Suppressor macrophage treated with lipopolysaccharide for 4 hours (primary cell): ENCODE measurements at places on chromosomes 6 and 20.
A peak's percentile ranks its signal among the peaks of the same experiment; 100 is the strongest.

DNA sequence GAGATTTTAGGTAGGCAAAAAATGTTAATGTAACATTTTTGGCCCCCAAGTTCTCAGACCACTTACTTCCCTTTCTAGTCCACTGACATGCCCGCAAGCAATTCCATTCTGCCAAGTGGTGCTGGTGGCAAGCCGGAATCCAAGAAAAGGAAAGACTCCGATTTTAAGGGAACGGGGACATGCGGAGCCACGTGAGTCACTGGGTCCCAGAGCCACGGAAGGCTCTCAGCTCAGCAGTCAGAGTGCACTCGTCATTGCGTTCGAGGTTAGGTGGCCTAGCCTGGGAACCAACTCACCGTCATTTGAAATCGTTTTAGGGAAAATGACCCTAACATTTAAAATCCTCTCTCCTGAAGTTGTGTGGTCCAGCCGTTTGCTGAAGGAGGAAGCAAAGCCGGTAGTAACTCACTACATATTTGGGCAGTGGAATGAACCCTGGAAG is 711 bp upstream of the SIRT5 start:
- peak; percentile 53 for DNase-seq

GRCh38 chr6:130697271-130697994 is 129.8 kb upstream of the SMLR1 start:
- DNase-seq: no peak

GRCh38 chr20:21017528-21018085 is 88.6 kb downstream of the LINC00237 start:
- DNase-seq: no peak

GRCh38 chr6:22294301-22294700 is 2.5 kb downstream of the PRL start:
- no peak for DNase-seq

DNA sequence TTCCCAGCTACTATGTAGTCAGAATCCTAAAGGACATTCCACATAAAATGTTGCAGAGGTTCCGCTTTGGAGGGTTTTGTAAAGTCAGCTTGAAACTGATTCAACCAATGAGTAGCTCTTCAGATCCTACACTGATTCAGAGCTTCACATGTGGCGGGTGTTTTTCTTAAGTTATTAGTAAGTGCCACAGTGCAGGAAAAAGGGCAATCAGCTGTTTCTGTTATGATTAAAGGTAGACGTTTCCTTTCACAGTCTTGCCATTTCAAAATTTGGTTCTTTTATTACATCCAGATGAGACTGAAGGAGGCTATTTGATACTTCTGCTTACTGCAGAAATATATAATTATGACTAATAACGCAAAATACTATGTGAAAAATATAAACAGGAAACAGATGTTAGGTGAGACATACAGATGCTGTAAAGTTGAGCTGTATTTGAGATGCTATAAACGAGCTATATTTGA is 443.9 kb downstream of the CDKAL1 start:
- no peak for DNase-seq

DNA sequence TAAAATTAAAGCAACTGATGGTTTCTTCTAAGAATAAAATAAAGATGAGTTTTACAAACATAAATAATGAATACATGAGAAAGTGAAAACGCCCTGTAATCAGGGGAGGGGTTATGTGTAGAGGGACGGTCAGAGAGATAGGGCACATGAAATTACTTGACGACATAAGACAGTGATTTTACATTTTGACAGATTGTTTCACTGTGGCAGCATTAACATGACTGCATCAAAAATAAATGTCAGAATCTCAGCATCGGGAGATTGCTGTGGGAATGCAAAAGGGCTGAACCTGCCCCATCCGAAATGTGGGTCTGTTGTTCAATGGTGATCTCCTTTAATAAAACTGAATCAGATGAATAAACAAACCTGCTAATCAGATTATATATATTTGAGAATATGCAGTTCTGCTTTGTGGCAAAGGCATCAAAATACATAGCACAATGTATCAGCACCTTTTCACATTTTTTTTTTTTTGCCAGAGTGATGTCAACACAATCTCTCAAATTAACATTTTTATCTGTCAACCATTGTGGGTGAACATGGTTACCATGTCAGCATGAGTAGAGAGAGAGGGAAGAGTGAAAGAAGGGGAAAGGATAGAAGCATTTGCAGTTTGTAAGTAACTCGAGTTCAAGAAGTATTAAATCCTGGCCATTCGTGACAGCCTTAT is 177.1 kb upstream of the MAN1A1 start:
- no peak for DNase-seq

DNA sequence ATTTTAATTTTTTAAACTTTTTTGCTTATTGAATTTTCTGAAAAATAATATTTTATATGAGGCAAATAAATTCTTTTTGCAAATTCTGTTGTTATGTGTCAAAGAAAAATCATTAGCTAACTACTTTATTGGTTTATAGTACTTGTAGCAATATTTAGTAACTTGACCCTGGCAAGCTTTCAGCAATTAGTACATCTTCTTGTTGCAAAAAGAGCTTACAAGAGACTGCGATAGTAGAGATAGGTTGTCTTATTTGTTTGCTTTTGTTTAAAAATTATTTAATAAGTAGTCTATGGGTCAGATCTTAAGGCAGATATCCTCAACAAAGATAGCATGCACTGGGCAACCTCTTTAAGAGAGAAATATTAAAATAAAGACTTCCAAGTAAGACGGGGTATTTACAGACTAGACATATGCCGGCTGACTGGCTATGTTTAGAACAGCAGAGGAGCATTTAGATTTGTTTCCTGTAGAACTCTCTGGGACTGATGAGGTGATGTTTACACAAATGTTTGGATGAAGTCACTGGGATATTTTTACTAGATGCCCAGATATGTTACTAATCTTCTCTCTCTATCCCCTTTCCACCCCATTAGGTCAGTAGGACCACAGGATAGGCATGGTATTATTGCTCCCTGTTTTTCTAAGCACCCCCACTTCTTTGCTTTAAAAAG is 25.0 kb downstream of the VGLL2 start:
- no peak for DNase-seq

DNA sequence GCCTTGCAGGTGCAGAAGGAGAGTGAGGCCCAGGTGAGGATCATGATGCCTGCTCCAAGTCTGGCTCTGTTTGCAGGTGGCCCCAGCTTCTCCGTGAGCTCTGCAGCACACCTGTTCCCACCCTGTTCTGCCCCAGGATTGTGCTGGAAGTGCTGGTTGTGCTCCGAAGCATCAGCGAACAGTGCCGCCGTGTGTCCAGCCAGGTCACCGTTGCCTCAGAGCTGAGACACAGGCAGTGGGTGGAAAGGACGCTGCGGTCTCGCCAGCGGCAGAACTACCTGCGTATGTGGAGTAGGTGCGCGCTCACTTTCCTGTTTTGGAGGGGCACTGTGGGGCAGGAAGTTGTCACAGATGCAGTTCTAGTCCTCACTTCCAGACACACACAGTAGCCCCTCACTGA is 25.0 kb downstream of the ERMARD start:
- DNase-seq: no peak

GRCh38 chr6:106192824-106193223 is 106.7 kb downstream of the PRDM1 start:
- no peak for DNase-seq

GRCh38 chr20:1818895-1819294 is 76.3 kb upstream of the SIRPA start:
- DNase-seq: no peak

DNA sequence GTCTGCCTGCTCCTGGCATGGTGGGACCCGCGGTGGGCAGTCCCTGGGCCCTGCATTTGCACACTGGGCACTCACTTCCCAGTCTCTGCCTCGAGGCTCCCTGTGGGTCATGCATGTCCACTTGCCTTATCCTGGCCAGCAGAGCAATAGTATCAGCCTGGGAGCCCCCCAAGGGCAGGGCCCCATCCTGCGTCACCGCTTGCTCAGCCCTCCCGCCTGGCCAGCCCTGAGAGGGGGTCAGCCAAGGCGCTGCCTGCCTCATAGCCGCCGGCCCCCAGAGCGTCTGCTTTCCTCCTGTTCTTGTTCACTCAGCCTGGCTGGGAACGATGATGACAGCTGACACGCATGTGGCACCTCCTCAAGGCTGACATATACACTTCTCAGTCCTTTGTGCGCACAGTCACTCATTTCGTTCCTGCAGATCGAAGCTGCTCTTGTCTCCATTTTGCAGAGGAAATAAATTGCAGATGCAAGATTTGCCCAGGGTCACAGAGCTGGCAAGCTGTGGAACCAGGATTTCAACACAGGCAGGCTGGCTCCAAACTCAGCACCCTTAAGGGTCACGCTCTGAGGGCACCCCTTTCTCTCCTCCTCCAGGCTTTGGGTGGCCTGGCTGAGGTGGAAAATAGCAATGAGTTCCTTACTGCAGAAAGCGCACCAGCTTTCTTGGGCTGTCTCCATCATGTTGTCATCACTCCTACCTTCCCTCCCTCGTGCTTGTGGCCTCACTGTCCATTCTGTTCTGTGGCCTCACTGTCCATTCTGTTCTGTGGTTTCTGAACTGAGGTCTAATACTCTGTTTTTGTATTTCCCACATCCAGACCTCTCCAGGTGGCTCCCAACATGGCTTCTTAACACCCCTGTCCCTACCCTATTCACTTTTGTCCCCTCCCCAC is 17.2 kb downstream of the KCNK17 start:
- no peak for DNase-seq

DNA sequence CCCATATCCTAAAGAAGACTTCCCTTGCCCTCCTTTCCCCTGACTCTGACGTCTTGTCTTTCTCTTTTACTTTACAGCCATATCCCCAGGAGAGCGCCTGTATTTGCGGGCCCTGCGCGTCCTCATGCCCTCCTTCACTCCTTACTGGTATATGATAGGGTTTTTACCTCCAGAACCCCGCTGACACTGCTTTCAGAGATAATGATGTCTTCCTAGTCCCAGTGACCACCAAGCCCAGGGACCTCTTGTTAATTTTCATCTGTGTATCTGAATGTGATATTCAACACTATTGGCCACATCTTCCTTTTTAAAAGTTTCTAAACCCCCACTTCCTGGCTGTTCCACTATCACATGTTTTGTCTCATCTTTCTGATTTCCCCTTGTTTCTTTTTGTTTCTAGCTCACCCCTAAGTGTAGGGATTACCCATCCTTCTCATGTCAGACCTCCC is 102.0 kb downstream of the HIVEP1 start:
- no peak for DNase-seq

GRCh38 chr6:157525292-157525889 is 144.4 kb downstream of the ZDHHC14 start:
- no peak for DNase-seq

DNA sequence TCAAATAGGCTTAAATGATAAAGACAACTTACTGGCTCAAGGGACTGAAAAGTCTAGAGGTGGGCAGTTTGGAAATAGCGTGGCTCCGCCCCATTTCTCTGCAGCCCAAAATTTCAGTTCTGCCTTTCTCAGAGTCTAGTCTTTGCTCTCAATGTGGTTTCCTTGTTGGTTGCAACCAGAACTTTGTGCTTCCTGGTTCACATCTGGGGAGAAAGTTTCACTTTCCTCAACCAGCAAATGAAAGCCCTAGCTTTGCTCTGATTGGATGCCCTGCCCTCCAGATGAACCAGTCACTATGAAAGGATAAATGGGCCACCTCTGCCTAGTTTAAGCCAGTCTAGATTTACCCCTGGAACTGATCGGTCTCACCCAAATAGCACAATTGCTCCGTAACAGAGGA is 14.9 kb downstream of the SYCP2L start:
- peak; percentile 83 for DNase-seq

DNA sequence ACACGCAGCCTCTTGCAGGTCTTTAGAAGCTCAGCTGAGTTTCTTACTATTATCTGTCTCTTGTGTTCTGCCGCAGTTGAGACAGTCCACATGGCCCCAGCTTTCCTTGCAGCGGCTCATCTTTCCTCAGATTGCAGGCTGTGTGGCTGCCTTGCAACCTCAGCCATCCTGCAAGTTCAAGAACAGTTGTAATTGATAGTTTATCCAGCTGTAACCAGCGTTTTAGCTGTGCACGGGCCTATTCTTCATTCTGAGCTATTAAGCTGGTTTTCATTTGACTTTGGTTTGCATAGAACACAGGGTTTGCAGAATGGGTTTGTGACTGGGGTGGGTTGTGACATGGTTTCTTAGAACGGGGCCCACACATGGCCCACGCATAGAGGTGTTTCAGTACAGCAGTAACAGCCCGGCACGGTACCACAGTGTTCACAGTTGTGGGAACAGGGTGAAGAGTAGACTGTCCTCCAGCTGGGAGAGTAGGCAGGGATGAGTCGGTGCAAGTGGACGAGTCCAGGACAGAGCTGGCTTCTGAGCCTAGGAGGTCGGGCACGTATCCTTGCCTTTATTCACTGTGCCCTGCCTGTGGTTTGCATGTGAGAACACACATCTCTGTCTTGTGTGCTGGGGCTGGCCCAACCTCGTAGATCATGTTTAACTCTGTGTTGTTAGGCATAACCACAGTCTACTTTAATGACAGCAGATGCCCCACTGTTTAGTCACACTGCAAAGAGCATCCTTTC is 89.2 kb downstream of the RPP40 start:
- no peak for DNase-seq

- no peak for DNase-seq
Observed at GRCh38 chr20:57941604-57942381, 232.0 kb upstream of the PMEPA1 start.
